Sigmoid colon (tissue), 7 donors: ENCODE measurements at places on chromosomes 11 and 22. TPM values are rescaled to one million over a fixed set of nuclear protein-coding genes. Genes with fewer than 3 reads are reported as not detected.

Gene OTOG
- total RNA-seq = under 0.01 TPM

Gene C11orf42
- not detected for total RNA-seq

Gene SLC22A6
- total RNA-seq = not detected

Gene OR52A1
- not detected for total RNA-seq

Gene LRRN4CL
- 28.5 TPM for total RNA-seq

Gene PIWIL4
- total RNA-seq = 8.1 TPM

Gene P2RY2
- not detected for total RNA-seq

Gene BTG4
- not detected for total RNA-seq

Gene KCNQ1OT1
- total RNA-seq = 0.99 TPM

GRCh38 chr22:48405741-48406140, 1421.9 kb downstream of the BRD1 start:
- no peaks in the 10 kb centered on the region for H3K4me1 ChIP-seq
- no peak for DNase-seq
- no peaks in the 10 kb centered on the region for H3K27me3 ChIP-seq
- H3K27ac ChIP-seq = no peak overlapping the region

DNA sequence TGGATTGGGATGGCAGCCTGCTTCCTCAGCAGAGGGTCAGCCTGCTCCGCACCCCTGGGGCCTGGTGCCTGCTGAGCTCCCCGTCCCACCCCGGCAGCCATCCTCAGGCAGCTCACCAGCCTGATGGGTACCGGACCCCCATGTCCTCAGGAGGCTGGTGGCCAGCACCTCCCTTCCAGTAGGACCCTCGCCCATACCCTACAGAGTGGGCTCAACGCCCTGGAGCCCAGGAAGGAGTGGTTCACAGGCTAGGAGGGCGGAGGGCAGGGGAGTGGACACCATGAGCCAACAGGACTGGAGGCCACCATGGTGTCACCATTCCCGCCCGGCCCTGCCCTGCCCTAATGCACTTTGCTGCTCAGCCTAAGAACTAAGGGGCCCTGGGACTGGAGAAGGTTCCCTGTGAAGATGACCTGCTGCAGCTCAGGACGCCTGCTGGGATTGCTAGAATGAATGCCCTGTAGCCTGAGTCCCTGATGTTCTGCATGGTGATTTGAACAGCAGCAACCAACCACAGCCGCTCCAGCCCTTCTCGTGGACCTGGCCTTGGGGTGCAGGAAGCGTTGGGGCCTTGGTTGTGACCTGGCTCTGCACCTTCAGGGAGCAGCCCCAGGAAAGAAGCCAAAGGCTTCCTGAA, 1080.8 kb downstream of the BRD1 start:
- H3K4me1 ChIP-seq = no peaks in the 10 kb centered on the region
- peak; percentile 38 for DNase-seq
- no peak overlapping the region for H3K4me3 ChIP-seq
- no peak overlapping the region for H3K27ac ChIP-seq

DNA sequence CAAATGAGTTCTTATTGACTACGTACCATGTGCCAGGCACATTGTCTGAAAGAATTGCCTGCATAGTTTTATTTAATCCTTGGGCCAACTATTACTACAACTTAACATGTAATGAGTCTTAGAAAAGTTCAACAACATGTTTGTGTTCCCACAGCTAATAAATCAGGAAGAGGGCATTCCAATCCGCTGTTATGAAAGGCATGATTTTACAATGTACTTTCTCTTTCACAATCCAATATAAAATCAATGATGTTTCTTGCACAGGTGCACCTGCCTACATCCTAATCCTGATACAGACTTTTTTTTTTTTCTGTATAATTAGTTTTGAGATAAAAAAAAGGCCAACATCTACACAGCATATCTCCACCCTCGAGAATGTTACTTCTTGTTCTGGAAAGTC, 728.4 kb upstream of the CCDC90B start:
- no peak overlapping the region for H3K27ac ChIP-seq
- H3K27me3 ChIP-seq = no peaks in the 10 kb centered on the region
- peaks cover 8% of the 10 kb centered on the region for H3K4me1 ChIP-seq
- H3K4me3 ChIP-seq = no peak overlapping the region

- no peak overlapping the region for H3K27ac ChIP-seq
- DNase-seq = peak; percentile 87
- no peaks in the 10 kb centered on the region for H3K27me3 ChIP-seq
- H3K36me3 ChIP-seq = no peaks in the 10 kb centered on the region
- H3K4me1 ChIP-seq = no peaks in the 10 kb centered on the region
- no peak overlapping the region for H3K4me3 ChIP-seq
These were observed 14.8 kb upstream of the RPS3 start for GRCh38 chr11:75384438-75385080.

DNA sequence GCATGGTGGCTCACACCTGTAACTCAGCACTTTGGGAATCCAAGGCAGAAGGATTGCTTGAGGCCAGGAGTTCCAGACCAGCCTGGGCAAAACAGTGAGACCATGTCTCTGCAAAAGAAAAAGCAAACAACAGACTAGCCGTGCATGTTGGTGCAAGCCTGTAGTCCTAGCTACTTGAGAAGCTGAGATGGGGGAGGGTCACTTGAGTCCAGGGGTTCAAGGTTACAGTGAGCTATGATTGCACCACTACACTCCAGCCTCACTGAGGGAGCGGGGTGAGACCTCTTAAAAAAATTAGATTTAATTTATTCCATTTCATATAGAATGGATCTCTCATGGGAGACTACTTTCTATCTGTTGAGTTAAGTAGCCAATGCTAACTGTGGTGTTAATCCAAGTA, 50.4 kb downstream of the DDX10 start:
- H3K27me3 ChIP-seq = no peaks in the 10 kb centered on the region
- H3K27ac ChIP-seq = no peak overlapping the region
- peaks cover 17% of the 10 kb centered on the region for H3K36me3 ChIP-seq
- H3K4me3 ChIP-seq = no peak overlapping the region

- H3K36me3 ChIP-seq = no peaks in the 10 kb centered on the region
- H3K4me1 ChIP-seq = no peaks in the 10 kb centered on the region
- no peak for DNase-seq
- no peaks in the 10 kb centered on the region for H3K27me3 ChIP-seq
These were observed 50.1 kb upstream of the WNT11 start for GRCh38 chr11:76256448-76256847.

DNA sequence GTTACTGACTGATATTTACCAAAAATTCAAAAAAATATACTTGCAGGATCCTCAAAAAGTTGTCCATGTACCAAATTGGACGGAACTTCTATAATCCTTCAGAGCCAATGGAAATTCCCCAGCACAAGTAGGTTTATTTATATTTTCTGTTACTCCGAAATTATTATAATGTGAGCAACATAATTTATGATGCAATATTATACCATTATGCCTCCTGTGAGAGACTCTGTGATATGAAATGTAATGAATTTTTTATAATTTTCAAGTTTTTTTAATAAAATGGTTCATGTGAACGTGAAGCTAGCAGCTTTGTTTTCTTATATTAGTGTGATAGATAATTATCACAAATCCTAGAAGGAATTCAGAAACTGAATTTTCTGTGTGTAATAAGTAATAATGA, 18.2 kb downstream of the PIWIL4 start:
- H3K4me1 ChIP-seq = no peaks in the 10 kb centered on the region
- peaks cover 7% of the 10 kb centered on the region for H3K36me3 ChIP-seq
- no peak overlapping the region for H3K4me3 ChIP-seq
- peak overlapping the region; percentile 24 for H3K27ac ChIP-seq
- no peak for DNase-seq

- H3K4me3 ChIP-seq = no peak overlapping the region
- H3K4me1 ChIP-seq = no peaks in the 10 kb centered on the region
- H3K36me3 ChIP-seq = no peaks in the 10 kb centered on the region
These were observed 42.1 kb upstream of the ISX start for GRCh38 chr22:35023692-35024363.

- DNase-seq = no peak
- no peak overlapping the region for H3K4me3 ChIP-seq
- peaks cover 65% of the 10 kb centered on the region for H3K4me1 ChIP-seq
- no peaks in the 10 kb centered on the region for H3K27me3 ChIP-seq
- H3K27ac ChIP-seq = peak overlapping the region; percentile 85
These were observed 26.5 kb downstream of the MED15 start for GRCh38 chr22:20533879-20534265.

DNA sequence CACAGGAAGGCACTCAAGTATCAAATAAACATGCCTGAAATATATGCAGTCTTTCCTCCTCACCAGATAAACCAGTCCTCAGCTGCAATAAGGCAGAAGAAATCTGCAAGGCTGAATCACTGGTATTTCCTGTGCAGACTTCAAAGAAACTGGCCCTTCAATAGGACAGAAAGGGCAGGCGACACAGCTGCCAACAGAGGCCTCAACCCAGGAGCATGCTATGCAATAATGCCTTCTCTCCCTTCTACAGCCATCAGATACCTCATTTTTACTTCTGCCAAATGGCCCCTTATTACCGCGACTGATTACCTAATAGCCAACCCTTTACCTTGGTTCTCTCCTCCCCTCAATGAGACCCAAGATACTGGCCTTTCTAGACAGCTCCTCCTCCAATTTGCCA, 8.0 kb downstream of the NUMA1 start:
- no peaks in the 10 kb centered on the region for H3K27me3 ChIP-seq
- H3K36me3 ChIP-seq = no peaks in the 10 kb centered on the region
- H3K4me1 ChIP-seq = peaks cover 47% of the 10 kb centered on the region

GRCh38 chr22:39558950-39559349, 11.6 kb upstream of the CACNA1I start:
- DNase-seq = no peak
- H3K27ac ChIP-seq = no peak overlapping the region
- H3K36me3 ChIP-seq = no peaks in the 10 kb centered on the region

DNA sequence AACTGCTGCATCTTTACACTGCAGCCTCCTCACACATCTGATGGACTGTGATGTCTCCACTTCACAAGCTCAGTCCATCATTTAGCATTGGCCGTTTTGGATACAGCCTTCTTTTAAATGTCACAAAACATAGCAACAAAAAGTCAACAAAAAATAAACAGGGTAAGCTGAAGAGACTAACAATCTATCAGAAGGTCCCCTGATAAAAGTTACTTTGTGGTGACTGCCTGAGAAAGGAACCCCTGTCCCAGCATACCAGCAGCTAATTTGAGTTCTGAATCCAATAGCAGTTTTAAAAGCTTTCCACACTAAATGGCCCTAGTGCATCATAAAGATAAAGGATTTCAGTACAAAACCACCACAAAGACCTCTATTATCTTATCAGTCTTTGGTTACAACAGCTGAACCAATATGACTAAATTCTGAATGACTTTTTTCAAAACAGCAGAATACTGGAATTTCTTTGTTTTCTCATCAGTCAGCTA, 162.4 kb downstream of the SOX6 start:
- no peaks in the 10 kb centered on the region for H3K27me3 ChIP-seq
- no peaks in the 10 kb centered on the region for H3K4me1 ChIP-seq
- H3K36me3 ChIP-seq = no peaks in the 10 kb centered on the region
- no peak for DNase-seq
- no peak overlapping the region for H3K27ac ChIP-seq

- H3K27ac ChIP-seq = no peak overlapping the region
- H3K36me3 ChIP-seq = no peaks in the 10 kb centered on the region
- no peak overlapping the region for H3K4me3 ChIP-seq
- no peak for DNase-seq
These were observed 10.0 kb downstream of the SBF2 start for GRCh38 chr11:10283991-10284390.

- H3K27me3 ChIP-seq = no peaks in the 10 kb centered on the region
- H3K4me1 ChIP-seq = no peaks in the 10 kb centered on the region
- no peak overlapping the region for H3K4me3 ChIP-seq
- DNase-seq = no peak
- H3K36me3 ChIP-seq = peaks cover 28% of the 10 kb centered on the region
These were observed 78.4 kb downstream of the XRRA1 start for GRCh38 chr11:74870485-74870884.

DNA sequence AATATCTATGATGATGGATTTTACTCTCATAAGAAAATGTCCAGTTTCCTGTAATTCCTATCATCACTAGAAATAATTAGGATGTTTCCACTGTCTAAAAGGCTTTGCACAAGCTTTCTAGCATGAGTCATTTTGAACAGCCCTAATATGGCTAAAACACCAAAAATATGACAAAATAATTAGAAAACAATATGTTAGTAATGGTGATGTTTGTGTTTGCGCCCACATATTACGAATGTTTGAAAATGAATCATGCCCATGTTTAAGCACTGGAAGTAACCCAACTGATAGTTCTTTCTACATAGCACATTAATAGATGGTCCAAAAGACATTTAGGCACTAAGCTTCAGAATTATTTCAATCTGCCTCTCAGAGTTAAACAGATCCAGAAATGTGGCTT, 96.0 kb downstream of the TRPC6 start:
- H3K4me1 ChIP-seq = no peaks in the 10 kb centered on the region
- no peaks in the 10 kb centered on the region for H3K27me3 ChIP-seq
- no peak for DNase-seq

GRCh38 chr11:79786961-79787360, 346.1 kb upstream of the TENM4 start:
- no peak for DNase-seq
- H3K36me3 ChIP-seq = no peaks in the 10 kb centered on the region
- no peak overlapping the region for H3K4me3 ChIP-seq
- no peak overlapping the region for H3K27ac ChIP-seq
- H3K27me3 ChIP-seq = no peaks in the 10 kb centered on the region
- H3K4me1 ChIP-seq = no peaks in the 10 kb centered on the region

GRCh38 chr11:88293931-88294330, 43.6 kb downstream of the CTSC start:
- H3K4me1 ChIP-seq = no peaks in the 10 kb centered on the region
- no peaks in the 10 kb centered on the region for H3K36me3 ChIP-seq
- no peak overlapping the region for H3K4me3 ChIP-seq
- DNase-seq = no peak
- H3K27me3 ChIP-seq = no peaks in the 10 kb centered on the region

GRCh38 chr11:134559602-134559962, 147.5 kb upstream of the B3GAT1 start:
- H3K4me1 ChIP-seq = no peaks in the 10 kb centered on the region
- no peak overlapping the region for H3K27ac ChIP-seq
- no peaks in the 10 kb centered on the region for H3K27me3 ChIP-seq
- H3K36me3 ChIP-seq = no peaks in the 10 kb centered on the region

- H3K4me1 ChIP-seq = no peaks in the 10 kb centered on the region
- H3K36me3 ChIP-seq = peaks cover 3% of the 10 kb centered on the region
- no peak overlapping the region for H3K4me3 ChIP-seq
- no peak overlapping the region for H3K27ac ChIP-seq
- no peaks in the 10 kb centered on the region for H3K27me3 ChIP-seq
These were observed 28.5 kb upstream of the BAIAP2L2 start for GRCh38 chr22:38138961-38139360.

GRCh38 chr11:46492532-46492931, 101.0 kb upstream of the CHRM4 start:
- no peak overlapping the region for H3K4me3 ChIP-seq
- no peaks in the 10 kb centered on the region for H3K27me3 ChIP-seq
- peaks cover 13% of the 10 kb centered on the region for H3K4me1 ChIP-seq

- H3K36me3 ChIP-seq = no peaks in the 10 kb centered on the region
- no peaks in the 10 kb centered on the region for H3K27me3 ChIP-seq
- no peak overlapping the region for H3K4me3 ChIP-seq
- no peak overlapping the region for H3K27ac ChIP-seq
These were observed 6.7 kb downstream of the MMP7 start for GRCh38 chr11:102523887-102524286.
